ENCODE measurements at places on chromosomes 1 and 21. TPM values are rescaled to one million over a fixed set of nuclear protein-coding genes. Genes with fewer than 3 reads are reported as not detected.

Gene ABCA4
- 0.12 TPM for total RNA-seq

Gene EXO1
- 63.5 TPM for total RNA-seq

Gene SH2D1B
- total RNA-seq, result not detected

Gene SYNJ1
- 11.3 TPM for total RNA-seq

Gene STIL
- 28.0 TPM for total RNA-seq

Gene KRTAP10-2
- not detected for total RNA-seq

Gene CXADR
- 0.33 TPM for total RNA-seq

- H3K36me3 ChIP-seq, result peaks cover 2% of the 10 kb centered on the region
- H3K27me3 ChIP-seq, result peaks cover 8% of the 10 kb centered on the region
- no peak for DNase-seq
- H3K27ac ChIP-seq, result no peak overlapping the region
- peaks cover 2% of the 10 kb centered on the region for H3K4me1 ChIP-seq
Measured at GRCh38 chr1:114700036-114700600, 4.8 kb upstream of the AMPD1 start.

GRCh38 chr1:55536545-55536865 is 321.3 kb upstream of the USP24 start:
- H3K36me3 ChIP-seq, result no peaks in the 10 kb centered on the region
- H3K4me3 ChIP-seq, result no peak overlapping the region
- H3K4me1 ChIP-seq, result no peaks in the 10 kb centered on the region
- no peaks in the 10 kb centered on the region for H3K27me3 ChIP-seq
- DNase-seq, result no peak
- H3K27ac ChIP-seq, result no peak overlapping the region

- H3K27ac ChIP-seq, result no peak overlapping the region
- no peak for DNase-seq
- H3K36me3 ChIP-seq, result peaks cover 6% of the 10 kb centered on the region
- peaks cover 10% of the 10 kb centered on the region for H3K27me3 ChIP-seq
- H3K4me1 ChIP-seq, result peaks cover 16% of the 10 kb centered on the region
Measured at GRCh38 chr1:169457443-169457842, 28.3 kb downstream of the SLC19A2 start.

DNA sequence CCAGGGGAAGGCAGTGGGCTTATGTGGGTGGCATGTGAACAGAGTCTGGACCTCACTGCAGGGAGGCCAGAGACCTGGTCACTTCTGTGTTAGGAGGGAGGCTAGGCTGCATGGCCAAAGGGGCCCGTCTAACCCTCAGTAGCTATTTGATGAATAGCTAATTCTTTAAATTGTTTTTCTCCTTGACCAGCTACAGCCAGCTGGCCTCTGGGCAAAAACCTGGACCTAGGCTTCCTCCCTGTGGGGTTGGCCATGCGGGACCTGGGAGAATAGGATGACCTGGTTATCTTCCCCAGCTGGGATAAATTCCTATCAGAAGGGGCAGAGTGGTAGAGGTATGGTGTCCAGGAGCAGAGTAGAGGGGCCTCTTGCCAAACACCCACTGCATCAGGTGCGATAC is 79.4 kb downstream of the TNR start:
- no peak overlapping the region for H3K27ac ChIP-seq
- DNase-seq, result no peak
- no peaks in the 10 kb centered on the region for H3K36me3 ChIP-seq
- no peaks in the 10 kb centered on the region for H3K4me1 ChIP-seq
- H3K27me3 ChIP-seq, result peaks cover 2% of the 10 kb centered on the region

DNA sequence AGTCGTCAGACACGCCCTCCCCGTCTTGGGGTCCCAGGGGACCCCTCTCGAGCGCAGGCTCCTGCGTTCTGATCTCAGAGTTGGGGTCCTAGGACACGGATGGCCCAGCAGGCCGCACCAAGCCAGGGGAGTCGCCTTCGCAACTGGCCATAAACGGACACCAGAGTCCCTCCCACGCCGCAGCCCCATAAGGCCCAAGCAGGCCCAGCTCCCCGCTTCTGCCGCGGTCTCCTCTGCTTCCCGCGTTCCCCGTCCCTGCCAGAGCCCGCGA is 633 bp downstream of the DMRTA2 start:
- peak overlapping the region; percentile 58 for H3K27ac ChIP-seq
- peaks cover 37% of the 10 kb centered on the region for H3K4me1 ChIP-seq
- peaks cover 76% of the 10 kb centered on the region for H3K27me3 ChIP-seq
- peaks cover 20% of the 10 kb centered on the region for H3K36me3 ChIP-seq

DNA sequence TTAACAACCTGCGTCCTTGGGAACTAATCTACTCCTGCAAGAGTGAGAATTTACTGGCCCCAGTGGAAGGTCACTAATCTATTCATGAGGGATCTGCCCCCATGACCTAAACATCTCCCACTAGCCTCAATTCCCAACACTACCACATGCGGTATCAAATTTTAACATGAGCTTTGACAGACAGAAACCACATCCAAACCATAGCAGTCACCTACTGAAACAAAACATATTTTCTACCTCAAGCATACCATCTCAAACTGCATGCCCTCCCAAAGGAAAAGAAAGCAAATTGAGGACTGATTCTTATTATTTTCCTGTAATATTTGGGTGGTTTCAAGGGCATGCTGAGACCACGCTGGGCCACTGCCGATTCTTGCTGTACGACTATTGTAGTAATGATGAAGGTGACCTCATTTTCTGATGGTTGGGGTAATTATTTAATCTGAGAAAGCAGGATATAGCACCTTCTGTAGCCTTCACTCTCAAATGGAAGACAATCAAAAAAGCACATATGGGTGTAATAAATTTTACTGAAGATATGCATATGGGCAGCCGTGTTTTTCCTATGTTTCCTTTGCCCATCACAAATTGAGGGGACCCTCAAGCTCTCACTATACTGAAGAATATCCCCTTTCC is 13.2 kb upstream of the GBP5 start:
- no peaks in the 10 kb centered on the region for H3K27me3 ChIP-seq
- peak overlapping the region; percentile 72 for H3K4me3 ChIP-seq
- peak overlapping the region; percentile 90 for H3K27ac ChIP-seq
- peaks cover 73% of the 10 kb centered on the region for H3K4me1 ChIP-seq
- peaks cover 42% of the 10 kb centered on the region for H3K36me3 ChIP-seq
- DNase-seq, result peak; percentile 74

GRCh38 chr1:159915571-159916241 is 9.6 kb downstream of the TAGLN2 start:
- H3K4me1 ChIP-seq, result peaks cover 59% of the 10 kb centered on the region
- no peak for DNase-seq
- no peak overlapping the region for H3K27ac ChIP-seq
- peaks cover 56% of the 10 kb centered on the region for H3K36me3 ChIP-seq

DNA sequence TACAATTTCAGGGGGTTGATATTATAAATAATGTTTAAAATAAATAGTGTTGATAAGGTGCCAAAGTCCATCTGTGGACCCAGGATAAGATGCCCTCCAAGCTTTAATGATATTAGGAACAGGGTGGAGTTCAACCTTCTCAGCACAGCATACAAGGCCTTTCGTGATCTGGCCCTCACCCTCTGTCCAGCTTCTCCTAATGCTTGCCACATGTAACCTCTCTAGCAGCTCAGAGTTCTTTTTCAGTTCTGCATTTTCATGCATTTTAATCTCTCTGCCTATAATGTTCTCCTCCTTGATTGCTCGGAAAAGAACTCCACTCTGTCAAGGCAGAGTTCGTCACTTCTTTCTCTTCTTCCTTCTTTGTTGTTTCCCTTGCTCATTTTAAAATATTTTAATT is 21.4 kb upstream of the SMAP2 start:
- H3K4me3 ChIP-seq, result no peak overlapping the region
- no peaks in the 10 kb centered on the region for H3K36me3 ChIP-seq
- no peak overlapping the region for H3K27ac ChIP-seq
- DNase-seq, result no peak

DNA sequence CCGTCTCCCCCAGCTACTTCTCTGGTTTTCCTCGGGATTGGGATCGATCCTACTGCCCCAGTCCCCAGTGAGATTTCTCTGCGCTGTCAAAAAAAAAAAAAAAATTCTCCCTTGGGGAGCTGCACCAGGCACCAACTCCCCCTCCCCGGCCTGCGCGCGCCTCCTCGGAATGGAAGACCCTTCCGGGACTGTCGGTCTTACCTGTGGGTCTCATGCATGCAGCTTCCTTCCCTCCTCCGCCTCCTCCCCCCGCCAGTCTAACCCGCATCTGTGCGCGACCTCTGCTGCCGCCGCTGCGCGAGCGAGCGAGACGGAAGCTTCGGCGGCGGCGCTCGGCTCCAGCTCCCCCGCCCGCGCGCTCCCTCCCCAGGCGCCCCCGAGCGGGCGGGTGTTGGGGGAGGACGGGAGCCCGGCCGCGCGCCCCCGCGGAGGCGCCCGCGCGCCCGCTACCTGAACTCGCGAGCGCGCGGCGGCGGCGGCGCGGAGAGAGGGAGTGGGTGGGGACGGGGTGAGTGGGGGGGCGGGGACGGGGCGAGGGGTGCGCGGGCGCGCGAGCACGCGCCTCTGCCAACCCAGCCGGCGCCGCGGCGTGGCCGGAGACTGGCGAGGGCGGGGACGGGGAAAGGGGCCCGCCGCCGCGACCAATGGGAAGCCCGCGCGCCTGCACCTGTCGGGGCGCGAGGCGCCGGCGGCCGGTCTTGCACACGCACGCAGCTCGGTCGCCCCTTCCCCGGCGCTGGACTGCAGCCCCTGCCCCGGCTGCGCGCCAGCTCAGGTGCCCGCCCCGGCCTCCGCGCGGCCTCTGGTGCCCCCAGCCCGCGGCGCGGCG is at the start of gene SUSD4:
Gene SUSD4, minus strand, starts transcription at position 321 of the 829 bp plus-strand sequence. CDS start 751 bp downstream, outside the sequence.
- peak within 1 kb of the TSS; percentile 85 for H3K4me3 ChIP-seq
- H3K36me3 ChIP-seq, result no peaks in the 10 kb centered on the region
- DNase-seq, result peak; percentile 83
- peaks cover 56% of the 10 kb centered on the region for H3K27me3 ChIP-seq
- peaks cover 4% of the 10 kb centered on the region for H3K4me1 ChIP-seq

GRCh38 chr21:46425041-46425440 is 33.6 kb upstream of the DIP2A start:
- H3K4me1 ChIP-seq, result peaks cover 2% of the 10 kb centered on the region
- no peak for DNase-seq

- DNase-seq, result no peak
- H3K36me3 ChIP-seq, result no peaks in the 10 kb centered on the region
- peak overlapping the region; percentile 69 for H3K27ac ChIP-seq
- H3K4me1 ChIP-seq, result peaks cover 11% of the 10 kb centered on the region
Measured at GRCh38 chr1:36207339-36207738, 16.9 kb upstream of the THRAP3 start.

- no peak overlapping the region for H3K4me3 ChIP-seq
- peaks cover 5% of the 10 kb centered on the region for H3K27me3 ChIP-seq
- H3K27ac ChIP-seq, result no peak overlapping the region
- H3K36me3 ChIP-seq, result no peaks in the 10 kb centered on the region
- peaks cover 6% of the 10 kb centered on the region for H3K4me1 ChIP-seq
Measured at GRCh38 chr1:21818656-21819055, 6.6 kb downstream of the LDLRAD2 start.

GRCh38 chr1:66371233-66372005 is 162.5 kb upstream of the SGIP1 start:
- peak overlapping the region; percentile 82 for H3K4me3 ChIP-seq
- peak overlapping the region; percentile 98 for H3K27ac ChIP-seq
- DNase-seq, result peak; percentile 75
- H3K36me3 ChIP-seq, result peaks cover 60% of the 10 kb centered on the region
- peaks cover 81% of the 10 kb centered on the region for H3K4me1 ChIP-seq

GRCh38 chr1:30378991-30379581 is 344.3 kb downstream of the MATN1 start:
- H3K4me1 ChIP-seq, result no peaks in the 10 kb centered on the region
- no peak overlapping the region for H3K27ac ChIP-seq
- no peaks in the 10 kb centered on the region for H3K27me3 ChIP-seq

- peaks cover 14% of the 10 kb centered on the region for H3K27me3 ChIP-seq
- H3K36me3 ChIP-seq, result peaks cover 22% of the 10 kb centered on the region
- H3K4me3 ChIP-seq, result peak overlapping the region; percentile 85
- H3K27ac ChIP-seq, result peak overlapping the region; percentile 22
Measured at GRCh38 chr1:42463921-42464320, 835 bp downstream of the CCDC30 start.

DNA sequence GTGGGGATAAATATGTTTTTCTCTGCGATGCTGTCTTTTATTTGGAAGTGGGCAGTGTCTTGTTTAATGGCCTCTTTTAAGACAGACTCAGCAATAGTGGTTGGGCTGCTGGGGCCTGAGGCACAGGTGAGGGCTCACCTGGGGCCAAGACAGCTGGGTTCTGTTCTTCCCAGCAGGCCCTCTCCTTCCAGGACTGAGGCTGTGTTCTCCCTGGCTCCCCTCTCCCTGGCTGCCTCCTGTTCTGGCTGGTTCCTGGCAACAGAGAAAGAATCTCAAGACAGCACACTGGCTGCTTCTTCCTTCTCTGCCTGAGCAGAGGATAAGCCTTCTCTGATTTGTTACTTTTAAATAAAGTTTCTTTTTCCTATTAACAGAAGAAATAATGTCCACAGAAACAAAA is 7.4 kb upstream of the GRHL3 start:
- no peak overlapping the region for H3K27ac ChIP-seq
- no peaks in the 10 kb centered on the region for H3K4me1 ChIP-seq
- no peak overlapping the region for H3K4me3 ChIP-seq
- no peaks in the 10 kb centered on the region for H3K36me3 ChIP-seq
- no peak for DNase-seq

DNA sequence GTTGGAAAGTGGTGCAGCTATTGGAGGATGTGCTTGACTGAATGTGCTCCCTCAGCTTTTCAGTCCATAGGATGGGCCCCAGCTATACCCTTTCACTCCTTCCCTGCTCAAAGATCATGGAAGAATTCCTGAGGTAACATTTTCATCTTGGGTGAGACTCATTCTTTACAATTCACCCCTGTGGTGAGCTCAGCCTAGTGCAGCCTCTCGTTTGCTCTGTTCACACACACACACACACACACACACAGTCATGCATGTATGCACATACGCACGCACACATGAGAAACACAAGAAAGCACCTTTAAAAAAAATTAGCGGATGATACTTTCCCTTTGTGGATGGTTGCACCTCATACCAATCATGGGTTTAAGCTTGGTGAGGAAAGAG is 25.8 kb downstream of the CCN1 start:
- no peaks in the 10 kb centered on the region for H3K4me1 ChIP-seq
- no peak overlapping the region for H3K4me3 ChIP-seq
- no peaks in the 10 kb centered on the region for H3K27me3 ChIP-seq

DNA sequence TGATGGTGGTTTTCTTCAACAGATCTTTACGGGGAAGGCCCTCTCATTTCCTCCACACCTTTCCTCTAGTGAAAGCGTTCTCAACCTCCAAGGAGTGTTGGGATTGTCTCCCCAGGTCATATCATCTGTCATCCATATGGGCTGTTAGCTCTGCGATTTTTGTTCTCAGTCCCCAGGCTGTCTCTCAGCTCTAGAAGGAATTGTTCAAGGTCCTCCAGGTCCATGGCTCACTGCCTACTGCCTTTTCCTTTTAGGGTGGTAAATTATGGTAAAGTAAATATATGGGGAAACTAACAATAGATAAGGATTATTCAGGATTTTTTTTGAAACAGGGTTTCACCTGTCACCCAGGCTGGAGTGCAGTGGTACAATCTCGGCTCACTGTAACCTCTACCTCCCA is 37.6 kb downstream of the ELF3 start:
- no peak for DNase-seq
- no peak overlapping the region for H3K27ac ChIP-seq
- peaks cover 4% of the 10 kb centered on the region for H3K4me1 ChIP-seq
- no peak overlapping the region for H3K4me3 ChIP-seq
- peaks cover 6% of the 10 kb centered on the region for H3K27me3 ChIP-seq
- no peaks in the 10 kb centered on the region for H3K36me3 ChIP-seq

Measured in activated CD4-positive, alpha-beta T cell treated with anti-CD3 and anti-CD28 coated beads, Interleukin-2, amount 10 ng/mL, durations not matched to agents 24 days and 14 days (primary cell).